ENCODE measurements at places on chromosomes 5 and 9.
A peak's percentile ranks its signal among the peaks of the same experiment; 100 is the strongest.

GRCh38 chr5:157670662-157671591 is at the start of gene C5orf52:
Gene C5orf52 (plus strand): TSS chr5:157671533. CDS start chr5:157671615, 82 bp downstream.
- DNase-seq: no peak

DNA sequence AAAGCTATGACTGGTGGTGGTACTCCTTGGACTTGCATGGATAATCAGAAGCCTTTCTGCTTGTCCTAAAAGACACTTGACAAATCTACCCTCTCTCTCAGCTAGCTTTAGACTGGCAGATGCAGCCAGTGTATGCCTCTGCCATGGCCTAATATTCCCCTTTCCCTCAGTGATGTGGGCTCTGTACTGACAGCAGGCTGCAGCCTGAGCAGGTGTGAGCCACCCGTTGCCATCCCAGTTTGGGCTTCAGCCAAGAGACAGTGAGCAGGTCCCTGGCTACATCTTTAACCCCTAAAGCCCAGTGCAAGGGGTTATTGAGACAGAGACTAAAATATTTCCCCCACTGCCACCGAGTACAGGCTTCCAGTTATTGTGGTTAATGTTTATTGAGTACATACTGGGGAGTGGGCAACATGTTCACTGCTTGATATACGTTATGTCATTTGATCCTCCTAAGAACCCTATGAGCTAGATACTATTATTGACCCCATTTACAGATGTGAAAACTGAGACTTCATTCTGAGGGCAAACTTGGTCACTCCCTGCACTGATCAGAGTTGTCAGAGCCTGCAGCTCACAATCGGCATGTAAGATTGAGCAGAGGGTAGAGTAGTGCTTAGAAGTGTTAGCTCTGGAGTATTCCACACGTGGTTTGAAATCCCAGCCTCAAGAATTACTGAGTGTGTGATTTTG is 254.2 kb downstream of the ARHGAP26 start:
- no peak for DNase-seq

DNA sequence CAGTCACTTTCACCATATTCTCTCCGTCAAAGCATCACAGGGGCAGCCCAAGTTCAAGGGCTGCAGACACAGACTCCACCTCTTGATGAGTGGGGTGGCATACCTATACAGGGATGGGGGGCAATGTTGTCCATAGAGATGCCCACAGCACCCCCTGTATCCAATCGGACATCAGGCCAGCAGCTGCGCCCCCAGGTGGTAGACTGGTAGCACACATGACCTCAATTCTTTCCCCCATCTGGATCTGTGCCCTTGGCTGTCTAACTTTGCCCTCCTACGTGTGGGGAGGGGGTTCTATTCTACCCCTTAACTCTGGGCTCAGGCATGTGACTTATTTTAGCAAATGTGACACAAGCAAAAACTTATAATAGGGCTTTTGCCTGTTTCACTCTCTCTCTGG is 84.0 kb upstream of the SLC25A48 start:
- DNase-seq: no peak

DNA sequence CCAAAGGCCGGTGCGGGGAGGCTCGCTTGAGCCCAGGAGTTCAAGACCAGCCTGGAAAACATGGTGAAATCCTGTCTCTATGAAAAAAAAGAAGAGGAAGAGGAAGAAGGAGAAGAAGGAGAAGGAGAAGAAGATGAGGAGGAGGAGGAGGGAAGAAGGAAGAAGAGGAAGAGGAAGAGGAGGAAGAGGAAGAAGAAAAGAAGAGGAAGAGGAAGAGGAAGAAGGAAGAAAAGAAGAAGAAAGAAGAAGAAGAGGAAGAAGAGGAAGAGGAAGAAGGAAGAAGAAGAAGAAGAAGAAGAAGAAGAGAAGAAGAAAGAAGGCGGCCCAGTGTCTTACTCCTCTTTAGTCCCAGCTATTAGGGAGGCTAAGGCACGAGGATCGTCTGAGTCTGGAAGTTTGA is 44.8 kb upstream of the XPA start:
- no peak for DNase-seq

GRCh38 chr5:53478411-53479044 is 1.9 kb upstream of the FST start:
- peak; percentile 42 for DNase-seq

DNA sequence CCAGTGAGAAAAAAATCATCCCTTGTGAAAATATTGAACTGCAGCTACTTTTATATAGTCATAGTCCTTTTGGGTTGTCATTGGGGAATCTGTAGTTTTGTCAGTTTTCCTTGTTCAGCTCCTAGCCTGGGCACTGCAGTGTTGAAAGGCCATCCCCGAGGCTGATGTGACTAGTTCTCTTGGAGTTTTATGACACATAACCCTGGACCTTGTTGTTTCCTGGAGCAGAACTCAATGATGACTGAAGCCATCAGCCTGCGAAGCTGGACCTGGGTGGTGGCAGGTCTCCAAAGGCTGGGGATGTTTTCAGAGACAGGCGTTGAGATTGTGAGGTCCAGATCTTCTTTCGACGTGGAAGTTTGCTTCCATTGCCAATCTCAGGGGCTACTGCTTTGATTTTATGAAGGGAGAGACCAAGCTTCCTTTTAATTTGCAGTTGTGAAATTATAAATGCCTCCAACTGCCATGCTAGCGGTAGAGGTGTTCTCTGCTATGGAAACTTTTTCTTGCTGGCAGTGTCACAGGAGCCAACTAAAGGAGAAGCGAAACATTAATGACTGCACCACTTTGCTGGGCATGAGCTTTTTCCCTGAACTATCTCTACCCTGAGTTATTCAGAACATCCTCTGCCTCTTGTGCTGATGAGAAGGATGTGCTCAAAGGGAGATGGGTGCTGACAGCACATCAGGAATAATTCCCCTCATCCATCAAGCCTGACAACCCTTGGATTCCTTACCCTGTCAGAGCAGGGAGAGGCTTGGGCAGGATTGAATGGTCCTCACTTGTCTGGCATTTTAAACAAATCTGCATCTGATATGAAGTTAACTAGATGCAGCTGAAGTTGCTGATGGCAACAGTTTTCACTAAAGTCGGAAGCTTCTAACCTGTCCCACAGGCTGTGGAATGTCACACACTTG is 209.6 kb downstream of the MAST4 start:
- DNase-seq: no peak

DNA sequence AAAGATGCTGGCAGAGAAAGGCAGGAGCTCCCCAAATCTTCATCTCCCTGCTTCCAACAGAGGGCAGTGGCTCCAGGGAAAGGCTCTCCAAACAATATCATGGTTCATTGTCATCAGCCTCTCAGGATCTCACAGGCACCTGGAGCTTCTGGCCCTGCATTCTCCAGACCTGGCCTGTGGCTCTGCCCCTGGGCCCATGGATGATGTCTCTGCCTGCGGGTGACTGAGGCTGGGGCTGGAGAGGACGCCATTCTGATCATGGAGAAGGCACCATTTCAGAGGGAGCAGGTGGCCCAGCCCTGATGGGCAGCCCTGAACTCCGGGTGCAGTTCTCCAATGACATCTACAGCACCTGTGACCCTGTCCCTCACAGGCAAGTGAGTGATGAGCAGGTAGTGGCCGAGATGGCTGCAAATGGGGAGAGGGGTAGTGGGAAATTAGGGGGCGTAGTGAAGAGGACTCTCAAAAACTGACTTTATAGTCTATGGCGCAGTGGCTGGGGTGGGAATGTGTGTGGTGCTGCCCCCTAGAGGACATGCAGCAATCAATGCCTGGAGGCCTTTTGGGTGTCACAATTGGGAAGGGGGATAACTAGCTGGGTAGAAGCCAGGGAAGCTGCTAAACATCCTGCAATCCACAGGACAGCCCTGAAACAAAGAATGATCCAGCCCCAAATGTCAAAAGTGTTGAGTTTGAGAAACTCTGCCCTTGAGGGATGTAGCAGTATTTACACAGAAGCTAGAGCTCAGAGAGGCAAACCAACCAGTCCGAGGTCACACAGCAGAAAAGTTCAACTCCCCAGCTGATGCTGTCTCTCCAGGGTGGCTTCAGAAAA is 3.2 kb downstream of the SH3PXD2B start:
- no peak for DNase-seq

- no peak for DNase-seq
Observed at GRCh38 chr9:84002344-84002743, 21.7 kb downstream of the RMI1 start.

- DNase-seq: no peak
Observed at GRCh38 chr9:121296213-121297127, 28.5 kb downstream of the GSN start.

GRCh38 chr5:68631884-68632283 is 416.3 kb downstream of the PIK3R1 start:
- DNase-seq: no peak

- no peak for DNase-seq
Observed at GRCh38 chr5:43564289-43564850, 7.5 kb upstream of the PAIP1 start.

DNA sequence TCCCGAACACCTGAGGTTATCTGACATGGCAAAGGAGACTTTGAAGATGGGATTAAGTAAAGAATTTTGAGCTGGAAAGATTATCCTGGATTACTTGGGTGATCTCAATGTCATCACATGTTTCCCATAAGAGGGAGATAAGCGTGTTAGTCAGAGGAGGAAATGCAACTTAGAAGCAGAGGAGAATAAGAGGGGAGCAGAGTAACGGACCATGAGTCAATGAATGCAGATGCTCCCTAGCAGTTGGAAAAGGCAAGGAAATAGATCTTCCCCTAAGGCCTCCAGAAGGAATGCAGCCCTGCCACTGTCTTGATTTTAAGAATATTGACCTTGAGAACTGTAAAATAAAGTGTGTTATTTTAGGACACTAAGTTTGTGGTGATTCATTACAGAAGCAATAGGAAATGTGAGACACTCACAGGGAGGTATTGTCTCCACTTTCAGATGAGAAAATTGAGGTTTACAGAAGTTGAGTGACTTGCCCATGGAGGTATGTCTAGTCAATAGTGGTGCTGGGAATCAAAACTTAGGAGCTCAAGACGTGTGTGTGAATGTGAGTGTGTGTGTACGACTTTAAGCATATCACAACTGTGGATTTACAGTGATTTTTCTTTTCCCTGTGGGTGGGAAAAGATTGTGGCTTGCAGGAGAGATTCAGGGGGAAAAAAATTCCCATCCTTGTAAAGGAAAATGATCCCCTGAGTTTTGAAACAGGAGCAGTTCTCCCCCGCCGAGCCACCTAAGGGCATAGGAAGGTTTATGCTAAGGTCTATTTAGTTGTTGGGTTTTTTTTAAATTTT is 125.3 kb downstream of the TRIM32 start:
- DNase-seq: no peak

- no peak for DNase-seq
Observed at GRCh38 chr5:163867738-163868137, 362.3 kb downstream of the MAT2B start.

DNA sequence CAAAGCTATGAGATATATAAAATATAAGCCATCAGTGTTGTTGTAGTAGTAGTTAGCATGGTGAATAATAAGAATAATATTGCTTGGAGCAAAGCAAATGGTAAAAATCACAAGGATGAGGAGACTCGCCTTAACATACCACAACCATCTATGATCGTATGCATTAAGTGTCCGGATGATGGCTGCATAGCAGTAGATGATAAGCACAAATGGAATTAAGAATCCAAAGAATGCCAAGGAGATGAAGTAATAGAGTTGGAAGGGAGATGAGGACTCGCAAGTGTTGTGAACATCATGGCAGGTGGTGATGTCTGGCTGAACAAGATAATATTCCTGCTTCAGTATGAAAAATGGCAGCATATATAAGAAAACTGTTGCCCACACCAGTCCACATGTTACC is 5.5 kb downstream of the F2RL2 start:
- DNase-seq: no peak

DNA sequence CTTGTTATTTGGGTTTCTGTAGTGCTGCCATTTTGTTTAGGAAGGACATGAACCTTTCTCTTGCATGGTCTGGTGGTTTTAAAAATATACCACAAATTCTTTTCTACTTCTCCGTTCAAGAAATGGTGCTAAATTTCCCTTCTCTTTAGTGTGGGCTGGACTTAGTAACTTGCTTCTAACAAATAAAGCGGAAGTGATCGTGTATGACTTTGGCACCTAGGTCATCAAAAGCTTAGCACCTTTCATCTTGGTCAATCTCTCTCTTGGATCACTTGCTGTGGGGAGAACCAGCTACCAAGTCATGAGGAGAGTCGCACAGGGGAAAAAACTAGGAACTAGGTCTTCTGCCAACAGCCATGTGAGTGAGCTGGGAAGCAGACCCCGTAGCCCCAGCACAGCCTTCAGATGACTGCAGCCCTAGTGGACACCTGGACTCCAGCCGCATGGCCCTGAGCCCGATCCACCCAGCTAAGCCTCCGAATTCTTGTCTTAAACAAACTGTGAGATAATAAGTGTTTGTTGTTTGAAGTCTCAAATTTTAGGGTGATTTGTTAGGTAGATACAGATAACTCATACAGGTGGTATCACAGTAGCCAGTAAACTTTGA is 87.7 kb upstream of the CKMT2 start:
- no peak for DNase-seq

GRCh38 chr5:130400091-130400490 is 495.8 kb downstream of the CHSY3 start:
- no peak for DNase-seq

GRCh38 chr5:111135363-111135762 is 43.2 kb downstream of the WDR36 start:
- DNase-seq: no peak

- no peak for DNase-seq
Observed at GRCh38 chr9:133854765-133855164, 116.6 kb upstream of the SARDH start.

DNA sequence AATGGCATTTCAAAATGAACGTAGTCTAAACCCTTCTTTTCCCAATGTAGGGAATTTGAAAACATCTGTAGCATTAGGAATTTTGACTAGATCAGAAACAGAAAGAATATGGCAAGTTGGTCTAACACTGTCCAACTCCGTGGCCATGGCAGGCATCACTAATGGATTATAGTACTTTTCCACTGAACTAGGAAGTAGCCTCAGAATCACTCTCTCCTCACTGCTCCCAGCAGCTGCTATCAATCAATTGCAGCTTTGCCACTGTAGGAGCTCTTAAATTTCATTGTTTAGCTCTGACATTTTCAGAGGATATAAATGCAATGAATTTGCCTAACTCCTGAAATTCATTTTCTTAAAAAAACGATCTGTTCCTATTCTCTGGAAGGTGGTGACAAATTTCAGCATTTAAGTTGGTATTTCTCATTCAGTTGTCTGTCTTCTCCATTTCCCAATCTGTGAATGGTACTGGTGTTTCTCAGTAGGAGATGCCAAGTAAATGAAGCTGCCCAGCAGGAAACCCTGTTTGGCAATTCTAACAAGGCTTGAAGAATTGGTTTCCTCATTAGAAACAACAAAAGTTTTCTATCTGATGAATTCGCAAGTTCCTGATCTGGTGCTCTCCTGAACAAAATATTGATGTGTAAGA is 64.7 kb downstream of the TLR4 start:
- no peak for DNase-seq

GRCh38 chr5:102668220-102668932 is 86.7 kb upstream of the PAM start:
- no peak for DNase-seq
